Right ventricle myocardium superior (tissue), 1 donor: ENCODE measurements at places on chromosomes 12 and 14. TPM values are rescaled to one million over a fixed set of nuclear protein-coding genes. Genes with fewer than 3 reads are reported as not detected.

FSCB gene
- total RNA-seq, result not detected

DNA sequence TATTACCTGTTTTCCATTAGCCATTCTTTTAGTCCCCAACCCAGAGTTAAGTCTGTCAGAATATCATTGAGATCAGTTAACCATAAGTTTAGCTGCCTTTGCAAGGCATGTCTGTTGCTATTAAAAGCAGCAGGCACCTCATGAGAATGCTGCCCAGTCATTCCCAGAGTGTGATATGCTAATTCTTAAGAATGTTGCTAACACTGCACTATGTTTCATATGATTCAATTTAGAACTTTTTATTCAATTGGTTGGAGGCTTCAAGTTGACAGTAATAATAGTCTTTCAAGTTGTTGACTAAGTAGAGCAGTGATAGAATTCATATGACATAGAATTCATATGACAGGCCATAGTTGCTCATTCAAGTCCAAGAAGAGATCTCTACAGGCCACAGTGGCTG lies 292.3 kb downstream of the FUT8 start:
- DNase-seq, result no peak

DNA sequence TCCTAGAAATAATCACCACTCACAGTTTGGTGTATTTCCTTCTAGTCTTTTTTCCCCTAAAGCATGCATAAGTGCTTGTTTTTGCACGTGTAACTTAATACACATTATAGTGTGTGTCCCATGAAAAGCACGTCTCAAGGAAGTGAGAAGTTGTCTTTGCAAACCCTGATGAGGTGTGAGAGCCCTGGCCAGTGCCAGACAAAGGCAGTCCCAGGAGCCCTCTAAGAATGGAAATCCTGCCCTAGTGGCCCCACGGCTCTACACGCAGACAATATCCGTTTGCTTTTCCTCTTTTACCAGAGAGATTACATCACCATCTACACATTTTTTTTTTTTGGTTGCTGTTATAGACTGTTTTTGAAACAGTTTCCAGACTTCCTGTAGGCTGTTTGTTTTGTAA lies 85.5 kb upstream of the FZD10 start:
- no peak for DNase-seq

PLEKHH1 gene
- total RNA-seq, result 4.4 TPM

ASCL1 gene
- total RNA-seq, result not detected

DNA sequence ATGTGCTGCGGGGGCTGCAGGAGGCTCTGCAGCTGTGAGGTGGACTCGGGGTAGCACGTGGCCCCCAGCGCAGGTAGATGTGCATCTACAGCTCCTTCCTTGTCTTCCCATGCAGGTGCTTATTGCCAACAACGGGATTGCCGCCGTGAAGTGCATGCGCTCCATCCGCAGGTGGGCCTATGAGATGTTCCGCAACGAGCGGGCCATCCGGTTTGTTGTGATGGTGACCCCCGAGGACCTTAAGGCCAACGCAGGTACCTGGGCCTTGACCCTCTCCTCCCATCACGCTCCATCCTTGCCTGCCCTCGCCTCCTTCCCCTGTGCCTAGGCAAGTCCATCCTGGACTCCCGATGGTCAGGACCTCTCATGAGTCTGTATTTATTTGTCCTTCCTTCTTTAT lies 51.4 kb downstream of the ACACB start:
- DNase-seq, result no peak

GRCh38 chr12:1650260-1650977 lies 21.4 kb downstream of the WNT5B start:
- no peak for DNase-seq

DNA sequence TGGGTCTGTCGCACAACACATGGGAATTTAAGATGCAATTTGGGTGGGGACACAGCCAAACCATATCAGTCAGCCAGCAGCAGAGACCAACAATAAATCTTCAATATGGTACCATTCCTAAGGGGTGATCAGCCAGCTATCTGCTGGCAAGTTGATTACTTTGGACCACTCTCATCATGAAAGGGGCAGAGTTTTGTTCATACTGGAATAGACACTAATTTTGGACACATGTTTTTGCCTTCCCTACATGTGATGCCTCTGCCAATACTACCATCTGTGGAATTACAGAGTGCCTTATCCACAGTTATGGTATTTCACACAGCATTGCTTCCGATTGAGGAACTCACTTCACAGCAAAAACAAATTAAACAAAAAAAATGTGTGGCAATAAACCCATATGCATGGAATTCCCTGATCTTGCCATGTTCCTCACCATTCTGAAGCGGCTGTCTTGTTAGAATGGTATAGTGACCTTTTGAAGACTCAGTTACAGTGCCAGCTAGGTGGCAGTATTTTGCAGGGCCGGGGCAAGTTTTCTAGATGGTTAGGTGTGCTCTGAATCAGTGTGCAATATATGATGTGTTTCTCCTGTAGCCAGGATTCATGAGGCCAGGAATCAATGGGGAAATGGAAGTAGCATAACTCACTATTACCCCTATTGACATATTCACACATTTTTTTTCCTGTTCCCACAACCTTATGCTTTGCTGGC lies 179.0 kb upstream of the IGF1 start:
- no peak for DNase-seq

- no peak for DNase-seq
These were observed 254.7 kb downstream of the EGLN3 start for GRCh38 chr14:33696165-33696564.

GPR137C gene
- 0.65 TPM for total RNA-seq

DNA sequence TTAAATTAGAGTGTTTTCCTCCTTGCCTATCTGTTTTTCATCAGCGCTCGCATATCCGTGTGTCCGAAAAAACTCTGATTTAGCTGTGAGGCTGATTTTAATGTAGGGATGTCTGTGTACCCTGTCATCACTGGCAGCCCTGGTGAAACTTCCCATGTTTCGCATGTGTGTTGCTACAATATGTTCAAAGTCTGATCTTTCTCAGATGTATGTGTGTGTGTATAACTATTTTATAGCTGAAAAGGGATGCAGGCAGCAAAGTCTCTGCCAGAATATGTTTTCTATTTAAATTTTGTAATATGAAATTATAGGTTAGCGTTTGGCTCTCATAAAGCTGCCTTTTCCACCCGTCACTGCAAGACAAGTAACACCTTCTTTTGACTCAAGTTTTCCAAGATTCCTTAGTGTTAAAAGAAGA lies 154.8 kb downstream of the TMTC2 start:
- DNase-seq, result no peak

DNA sequence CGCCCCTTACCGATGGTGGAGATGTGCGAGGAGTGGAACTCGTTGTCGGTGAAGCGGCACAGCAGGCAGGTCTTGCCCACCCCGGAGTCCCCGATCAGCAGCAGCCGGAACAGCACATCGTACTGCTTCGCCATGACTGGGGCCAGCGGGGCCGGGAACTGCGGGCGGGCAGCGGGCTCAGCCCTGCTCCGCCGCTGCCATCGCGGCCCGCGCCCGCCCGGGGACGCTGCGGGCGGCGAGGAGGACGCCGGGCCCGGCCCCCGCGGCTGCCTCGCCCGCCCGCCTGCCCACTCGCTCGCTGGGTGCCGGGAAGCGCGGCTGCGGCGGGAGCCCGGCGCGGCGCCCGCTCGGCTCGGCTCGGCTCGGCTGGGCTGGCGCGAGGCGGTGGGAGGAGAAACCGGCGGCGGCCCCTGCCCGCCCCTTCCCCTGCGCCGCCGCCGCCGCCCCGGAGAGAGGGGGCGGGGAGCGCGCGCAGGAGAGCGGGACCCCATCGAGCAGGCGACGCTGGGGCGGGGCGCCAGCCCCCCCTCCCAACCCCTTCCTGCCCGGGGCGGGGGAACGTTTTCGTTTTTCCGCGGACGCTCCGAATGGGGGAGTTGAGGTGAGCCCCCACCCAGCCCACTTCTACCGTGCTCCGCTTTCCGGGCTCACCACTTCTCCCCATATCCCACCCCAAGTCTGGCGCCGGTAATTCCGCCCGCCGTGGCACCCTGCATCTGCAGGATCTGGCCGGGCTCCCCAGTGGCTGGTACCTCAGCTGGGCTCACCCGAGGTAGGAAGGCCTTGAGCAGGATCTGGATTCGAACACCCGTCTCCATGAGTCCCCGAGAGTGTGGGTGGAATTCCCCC lies at the start of gene RAB15:
TSS of gene RAB15 (minus strand) at position 394 of the 849 bp plus-strand sequence. CDS start at position 134, 260 bp downstream.
- DNase-seq, result peak; percentile 54

DNA sequence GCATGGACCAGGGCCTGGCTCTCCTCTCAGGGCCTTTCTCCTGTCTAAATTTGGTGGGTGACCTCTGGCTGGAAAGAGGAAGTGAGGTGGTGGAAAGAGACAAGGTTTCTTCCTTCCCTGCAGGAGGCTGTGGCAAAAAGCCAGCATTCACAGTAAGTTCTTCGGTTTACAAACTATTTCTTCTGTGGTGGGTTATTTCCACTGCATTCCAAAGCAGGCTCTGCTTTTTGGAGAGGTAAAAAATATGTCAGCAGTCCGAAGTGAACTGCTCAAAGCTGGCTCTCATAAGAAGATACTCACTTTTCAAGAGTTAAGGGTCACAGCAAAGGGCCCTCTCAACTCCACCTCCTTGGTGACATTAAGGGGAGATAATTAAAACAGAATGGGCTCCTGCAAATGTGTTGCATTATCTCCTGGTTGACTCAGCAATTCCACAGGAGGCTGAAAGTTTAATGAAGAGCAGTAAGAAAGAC lies 48.9 kb upstream of the POC1B start:
- DNase-seq, result no peak
